ENCODE measurements at places on chromosomes 5 and 9. TPM values are rescaled to one million over a fixed set of nuclear protein-coding genes. Genes with fewer than 3 reads are reported as not detected.

The PCDHA12 gene
- not detected for polyA plus RNA-seq

- H3K27me3 ChIP-seq, result no peaks in the 10 kb centered on the region
- no peaks in the 10 kb centered on the region for H3K36me3 ChIP-seq
- H3K27ac ChIP-seq, result no peak overlapping the region
- DNase-seq, result no peak
- no peak overlapping the region for H3K4me3 ChIP-seq
These were observed 392.3 kb upstream of the RIOK2 start for GRCh38 chr5:97575322-97575721.

- H3K36me3 ChIP-seq, result no peaks in the 10 kb centered on the region
- DNase-seq, result no peak
- H3K27ac ChIP-seq, result no peak overlapping the region
- no peak overlapping the region for H3K4me3 ChIP-seq
These were observed 158.8 kb upstream of the ZNF462 start for GRCh38 chr9:106704056-106704615.

The SLC25A2 gene
- polyA plus RNA-seq, result not detected

The DMRTA1 gene
- not detected for polyA plus RNA-seq

The MYMK gene
- not detected for polyA plus RNA-seq

The DOCK8 gene
- polyA plus RNA-seq, result 46.8 TPM

GRCh38 chr5:150458802-150459557 lies 9.4 kb upstream of the RPS14 start:
- H3K4me3 ChIP-seq, result no peak overlapping the region
- H3K27me3 ChIP-seq, result no peaks in the 10 kb centered on the region
- no peaks in the 10 kb centered on the region for H3K36me3 ChIP-seq
- DNase-seq, result peak; percentile 58
- H3K4me1 ChIP-seq, result peaks cover 29% of the 10 kb centered on the region

DNA sequence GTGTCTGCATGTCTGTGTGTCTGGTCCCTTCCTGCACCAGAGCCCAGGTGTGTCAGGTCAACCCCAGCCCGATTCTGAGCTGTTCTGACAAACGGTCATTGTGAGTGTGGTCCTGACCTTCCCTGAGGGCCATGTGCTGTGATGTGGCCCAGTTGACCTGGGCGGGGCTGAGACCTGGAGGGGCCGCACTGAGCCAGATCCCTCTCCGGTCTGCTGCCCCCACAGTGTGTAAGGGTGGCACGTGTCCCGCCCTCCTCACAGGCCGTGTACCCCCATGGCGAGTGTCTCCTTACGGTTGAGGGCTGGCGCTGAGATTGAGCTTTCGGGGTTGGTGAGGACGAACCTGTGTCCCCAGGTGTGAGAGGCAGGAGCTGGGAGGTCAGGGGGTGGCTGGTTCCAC lies 136.5 kb downstream of the MRPL36 start:
- H3K27me3 ChIP-seq, result peaks cover 22% of the 10 kb centered on the region
- no peak overlapping the region for H3K27ac ChIP-seq
- H3K4me1 ChIP-seq, result no peaks in the 10 kb centered on the region
- DNase-seq, result no peak
- H3K4me3 ChIP-seq, result no peak overlapping the region
